Daoy (cell line): ENCODE measurements at places on chromosomes 6 and 20.

DNA sequence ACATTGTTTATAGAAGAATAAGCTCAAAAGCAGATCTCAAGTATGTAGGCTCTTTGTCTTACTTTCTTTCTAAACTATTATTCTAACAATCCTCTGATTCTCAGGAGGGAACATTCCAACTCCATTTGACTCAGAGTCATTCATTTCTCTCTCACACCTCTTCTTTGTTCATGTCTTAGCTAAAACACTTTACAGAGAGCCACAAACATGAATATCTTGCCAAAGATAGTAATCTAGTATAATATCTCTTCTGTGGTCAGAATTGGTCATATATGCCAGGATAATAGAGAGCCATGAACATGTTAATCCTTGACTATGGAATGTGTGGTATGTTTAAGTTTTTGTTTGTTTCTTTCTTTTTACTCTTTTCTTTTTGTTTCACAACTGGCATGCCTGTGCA, 456.0 kb upstream of the PTCHD4 start:
- DNase-seq: peak; percentile 1

DNA sequence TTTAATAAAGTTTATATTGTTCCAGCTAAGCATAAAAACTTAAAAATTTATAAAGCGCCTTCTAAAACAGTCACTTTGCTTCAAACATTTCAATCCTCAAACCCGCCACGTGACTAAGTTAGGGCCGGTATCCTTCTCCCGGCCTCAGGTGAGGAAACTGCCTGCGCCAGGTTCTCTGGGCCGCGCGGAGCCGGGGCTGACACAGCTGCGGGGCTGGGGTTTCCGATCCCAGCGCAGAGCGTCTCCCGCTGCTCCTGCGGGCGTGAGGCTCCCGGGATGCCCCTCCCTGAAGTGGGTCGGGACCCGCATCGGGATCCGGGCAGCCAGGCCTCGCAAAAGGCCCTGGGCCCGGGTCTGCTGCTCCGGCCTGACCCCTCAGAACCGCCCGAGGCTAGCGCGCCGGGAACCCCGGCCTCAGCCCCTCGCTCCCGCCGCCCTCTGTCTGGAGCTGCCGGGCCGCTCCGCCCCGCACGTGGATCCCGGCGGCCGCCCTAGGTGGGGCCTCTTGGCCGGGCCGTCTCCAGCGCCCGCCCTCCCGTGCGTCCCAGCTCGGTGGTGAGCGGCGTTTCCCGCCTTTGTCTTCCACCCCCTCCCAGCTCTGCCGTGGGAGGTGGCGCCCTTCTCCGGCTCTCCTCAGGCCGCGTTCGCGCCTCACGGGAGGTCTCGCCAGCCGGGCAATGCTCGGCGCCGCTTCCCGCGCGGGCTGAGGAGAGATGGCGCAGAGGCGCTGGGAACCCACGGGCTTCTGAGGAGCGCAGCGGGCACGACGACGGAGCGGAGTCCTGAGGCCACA, 267.9 kb downstream of the DLL1 start:
- DNase-seq: no peak

DNA sequence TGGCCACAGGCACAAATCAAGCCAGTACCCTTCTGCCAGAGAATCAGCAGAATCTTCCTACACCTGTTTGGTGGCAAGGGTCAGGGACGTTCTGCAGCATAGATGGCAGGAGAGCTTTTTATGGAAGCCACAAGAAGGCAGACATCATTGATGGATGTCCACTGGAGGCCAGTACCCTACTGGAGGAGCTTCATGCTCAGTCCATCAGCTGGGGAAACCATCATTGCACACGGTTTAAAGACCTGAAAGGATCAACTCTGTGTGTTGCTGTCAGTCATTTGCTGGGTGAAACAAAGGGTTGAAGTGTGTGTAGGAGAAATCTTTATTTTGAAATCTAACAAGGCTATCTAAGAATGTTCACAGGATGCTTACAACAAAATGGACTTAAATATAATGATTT, 158.9 kb upstream of the SASH1 start:
- no peak for DNase-seq

- DNase-seq: no peak
Measured at GRCh38 chr6:161590961-161591627, 317.2 kb upstream of the AGPAT4 start.

DNA sequence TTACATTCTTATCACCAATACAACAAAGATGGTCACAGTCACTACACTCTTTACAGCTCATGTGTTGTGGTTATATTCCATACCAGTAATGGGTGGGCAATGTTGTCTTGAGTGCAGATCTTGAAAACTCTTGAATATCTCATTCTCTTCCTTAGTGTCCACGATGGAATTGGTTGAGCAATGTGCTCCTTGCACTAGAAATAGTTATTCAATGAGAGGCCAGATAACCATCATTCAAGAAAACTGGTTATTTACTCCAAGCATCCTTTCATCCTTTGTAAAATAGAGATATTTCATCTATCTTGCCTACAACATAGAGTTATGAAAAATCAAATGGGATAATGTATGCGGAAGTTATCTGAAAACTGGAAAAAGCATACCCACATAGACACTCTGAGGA, 215.9 kb downstream of the ARHGAP18 start:
- DNase-seq: no peak

DNA sequence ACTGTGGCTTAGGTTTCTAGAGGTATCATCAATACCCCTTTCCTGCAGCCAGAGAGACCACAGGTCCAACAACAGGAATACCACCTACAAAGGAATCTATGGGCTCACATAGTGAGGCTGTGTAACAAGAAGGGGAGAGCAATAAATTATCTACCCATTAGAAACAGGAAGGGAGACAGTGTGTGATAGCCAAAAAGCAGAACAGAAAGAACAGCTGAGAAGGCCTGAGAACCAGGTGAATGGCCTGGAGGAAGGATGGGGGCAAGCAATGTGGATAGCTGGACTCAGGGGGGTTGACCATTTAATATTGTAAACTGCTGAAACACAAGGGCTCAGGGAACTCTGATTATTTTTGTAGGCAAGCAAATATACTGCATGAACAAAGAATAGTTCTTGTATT, 628.2 kb downstream of the COL12A1 start:
- no peak for DNase-seq

GRCh38 chr6:56854086-56854485, 100.8 kb upstream of the BEND6 start:
- DNase-seq: no peak

GRCh38 chr6:20498041-20498385, 36.2 kb upstream of the CDKAL1 start:
- DNase-seq: no peak

GRCh38 chr20:31590717-31591225, 14.3 kb upstream of the ID1 start:
- peak; percentile 38 for DNase-seq

- DNase-seq: no peak
Measured at GRCh38 chr6:123338394-123338793, 298.4 kb downstream of the TRDN start.

DNA sequence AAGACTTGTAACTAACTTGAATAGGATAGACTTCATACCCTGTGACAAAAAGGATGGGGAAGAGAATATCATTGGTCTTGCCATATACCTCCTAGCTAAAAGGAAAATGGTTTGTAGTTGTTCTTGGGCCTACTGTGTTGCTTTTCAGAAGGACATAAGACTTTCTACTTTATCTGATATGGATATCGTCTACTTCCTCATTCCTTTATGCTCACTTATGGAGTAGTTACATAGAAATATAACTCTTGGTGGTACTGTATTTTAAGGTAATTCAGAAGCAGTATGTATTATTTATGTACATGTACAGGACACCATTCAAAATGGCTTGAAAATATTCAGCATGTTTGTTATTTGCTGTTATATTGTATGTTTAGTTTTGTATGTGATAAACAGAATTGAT, 8.0 kb downstream of the FAM217B start:
- DNase-seq: no peak

- DNase-seq: no peak
Measured at GRCh38 chr6:125510405-125510804, 208.6 kb upstream of the HDDC2 start.

- no peak for DNase-seq
Measured at GRCh38 chr6:3283641-3284435, 25.1 kb downstream of the PSMG4 start.

DNA sequence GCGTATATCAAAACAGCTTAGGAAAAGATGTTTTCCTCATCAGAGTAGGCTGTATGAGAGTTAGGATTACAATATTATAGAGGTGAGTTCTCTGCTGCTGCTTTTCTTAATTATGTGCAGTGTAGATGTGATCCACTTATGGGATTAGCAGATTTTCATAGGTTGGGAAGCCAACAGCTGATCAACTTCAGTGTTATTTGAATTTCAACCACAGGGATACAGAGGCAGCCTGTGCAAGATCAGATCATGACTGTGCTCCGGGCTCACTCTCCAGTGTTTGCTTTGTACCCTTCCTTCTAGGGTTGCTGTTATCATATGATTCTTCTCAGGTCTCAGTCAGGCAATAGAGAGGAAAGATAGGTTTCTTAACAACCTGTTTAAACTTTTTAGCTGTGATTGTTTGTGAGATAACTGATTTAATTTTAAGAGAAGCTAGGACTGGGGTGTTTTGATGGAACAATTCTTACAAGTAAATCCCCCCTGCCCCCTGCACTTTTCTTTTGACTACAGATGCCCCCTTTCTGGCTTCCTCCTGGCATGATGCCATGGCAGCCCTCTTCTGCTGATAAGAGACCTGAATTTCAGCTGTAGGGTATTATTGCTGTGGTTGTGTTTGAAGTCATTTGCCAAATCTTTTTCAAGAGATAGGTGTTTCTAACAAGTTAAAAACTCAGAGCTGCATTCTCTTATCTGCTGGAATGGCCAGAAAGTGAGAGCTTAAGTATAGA, 8.5 kb downstream of the RNF8 start:
- no peak for DNase-seq

- DNase-seq: no peak
Measured at GRCh38 chr6:148426317-148426977, 83.8 kb downstream of the SASH1 start.

DNA sequence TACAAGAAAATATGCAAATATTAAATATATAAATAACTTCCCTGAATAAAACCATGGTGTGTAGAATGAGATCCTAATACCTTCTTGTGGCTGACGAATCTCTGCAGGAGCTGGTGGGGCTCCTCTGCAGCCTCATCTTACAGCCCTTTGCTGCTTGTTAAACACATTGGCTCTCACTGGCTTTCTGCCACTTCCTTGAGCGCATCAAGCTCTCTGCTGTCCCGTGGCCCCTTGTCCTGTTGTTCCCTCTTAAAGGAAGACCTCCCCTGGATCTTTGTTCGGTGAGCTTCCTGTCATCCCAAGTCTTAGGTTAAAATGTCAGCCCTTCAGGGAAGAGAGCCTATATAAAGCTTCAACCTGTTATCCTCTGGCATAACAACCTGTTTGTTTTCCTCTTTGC, 519.6 kb downstream of the DOK5 start:
- peak; percentile 25 for DNase-seq

DNA sequence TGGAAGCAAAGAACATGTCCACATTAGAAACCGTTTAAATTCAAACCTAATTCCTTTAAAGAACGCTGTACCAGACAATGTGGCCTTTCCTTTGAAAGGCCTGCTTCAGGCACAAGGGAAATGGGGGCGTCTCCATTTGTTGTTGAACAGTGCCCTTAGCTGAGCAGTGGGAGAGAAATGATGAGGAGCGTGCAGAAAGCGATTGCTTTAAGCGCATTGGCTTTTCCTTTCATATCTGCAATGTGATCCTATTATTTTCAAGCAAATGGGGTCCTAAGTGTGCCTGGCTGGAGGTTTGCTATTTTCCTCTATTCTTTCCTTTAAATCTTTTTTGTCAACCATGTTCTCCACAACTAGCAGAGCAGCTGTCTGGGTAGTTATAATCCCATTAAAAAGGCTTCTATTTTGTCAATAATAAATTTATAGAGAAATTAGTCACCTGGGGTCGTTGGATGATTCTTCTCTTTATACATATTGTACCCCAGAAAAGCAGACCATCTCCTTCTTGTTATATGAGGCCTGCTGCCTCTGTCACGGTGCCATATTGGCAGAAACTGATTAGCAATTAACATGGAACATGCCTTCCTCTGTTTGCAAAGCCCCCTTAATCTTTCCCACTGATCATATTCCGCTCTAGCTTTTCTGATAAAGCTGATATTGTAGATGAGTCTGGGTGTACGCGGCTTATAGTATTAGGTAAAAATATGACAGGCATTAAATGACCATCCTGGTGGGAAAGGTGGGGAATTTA, 151.1 kb upstream of the JAG1 start:
- no peak for DNase-seq

DNA sequence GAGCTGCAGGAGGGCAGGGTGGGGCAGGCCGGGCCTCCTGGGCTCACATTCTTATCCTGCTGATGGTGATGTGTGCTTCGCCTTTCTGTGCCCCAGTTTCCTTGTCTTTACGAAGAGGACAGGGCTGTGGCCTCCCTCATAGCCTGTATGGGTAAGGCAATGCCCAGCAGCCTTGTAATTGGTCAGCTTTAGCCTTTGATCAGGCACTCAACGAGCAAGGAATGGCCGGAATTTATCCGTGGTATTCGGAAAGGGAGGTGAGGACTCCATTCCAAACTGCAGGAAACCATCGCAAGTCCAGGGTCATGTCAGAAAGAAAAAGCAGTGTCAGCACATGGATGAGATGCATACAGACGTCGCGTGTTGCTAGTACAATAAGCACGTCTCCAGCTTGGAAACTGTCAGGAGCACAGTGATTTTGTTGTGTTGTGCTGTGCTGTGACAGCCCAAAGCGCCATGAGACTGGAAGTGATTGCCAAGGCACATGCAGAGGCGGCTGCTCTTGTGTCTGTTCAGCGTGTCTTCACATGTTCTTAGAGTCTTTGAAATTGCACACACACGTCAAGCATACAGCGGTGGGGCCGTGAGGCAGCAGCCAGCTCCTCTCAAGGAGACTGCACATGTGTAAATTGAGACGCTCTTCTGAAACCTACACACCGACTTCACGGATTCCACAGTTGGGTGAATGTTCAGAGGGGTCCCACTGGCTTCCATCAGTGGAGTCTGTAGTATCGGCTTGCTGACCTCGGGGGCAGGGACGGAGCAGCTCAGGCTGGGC, 6.2 kb downstream of the SS18L1 start:
- no peak for DNase-seq

DNA sequence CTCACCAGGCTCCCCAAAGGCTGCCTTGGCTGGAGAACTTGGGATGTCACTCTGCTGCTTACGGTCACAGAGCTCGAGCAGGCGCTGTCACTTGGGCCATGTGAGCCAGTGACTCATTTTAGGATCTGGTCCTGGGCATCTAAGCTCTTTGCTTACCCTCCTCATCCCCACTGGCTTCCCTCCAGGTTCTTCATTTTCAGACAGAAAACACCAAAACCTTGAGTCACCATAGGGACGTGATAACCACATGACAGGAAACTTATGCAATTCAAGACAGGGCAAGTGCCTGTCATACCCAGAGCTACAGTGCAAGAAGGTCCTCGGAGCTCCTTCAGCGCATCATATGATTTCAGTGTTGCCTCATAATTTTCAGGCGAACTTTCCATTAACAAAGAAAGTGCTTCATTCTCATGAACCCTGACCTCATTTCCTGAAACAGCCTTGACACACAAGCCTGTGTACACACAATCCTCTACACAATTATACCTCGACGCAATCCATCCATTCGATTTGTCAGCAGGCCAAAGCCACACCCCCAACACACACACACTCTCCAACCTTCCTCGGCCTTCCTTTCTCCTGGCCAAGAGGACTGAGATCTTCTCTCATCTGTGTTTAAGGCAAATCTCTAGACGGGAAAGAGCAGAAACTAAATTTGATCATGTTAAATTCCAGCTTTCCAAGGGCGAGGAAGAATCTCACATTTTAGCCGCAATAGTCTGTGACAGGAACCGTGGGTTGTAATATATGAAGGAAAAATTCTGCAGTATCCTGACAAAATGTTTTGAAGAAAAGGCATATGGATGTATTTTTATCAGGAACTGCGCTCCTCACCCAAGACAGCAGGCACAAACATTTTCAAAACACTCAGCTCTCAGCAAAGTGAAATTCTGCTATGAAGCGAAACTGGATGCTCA, 25.3 kb downstream of the TBC1D7 start:
- DNase-seq: peak; percentile 79

GRCh38 chr6:144585217-144585814, 300.2 kb downstream of the UTRN start:
- DNase-seq: peak; percentile 34
